Germinal center (tissue), 1 donor: ENCODE measurements at places on chromosomes 5 and 9.

- DNase-seq, result no peak
Observed at GRCh38 chr9:135049460-135049859, 38.0 kb upstream of the OLFM1 start.

DNA sequence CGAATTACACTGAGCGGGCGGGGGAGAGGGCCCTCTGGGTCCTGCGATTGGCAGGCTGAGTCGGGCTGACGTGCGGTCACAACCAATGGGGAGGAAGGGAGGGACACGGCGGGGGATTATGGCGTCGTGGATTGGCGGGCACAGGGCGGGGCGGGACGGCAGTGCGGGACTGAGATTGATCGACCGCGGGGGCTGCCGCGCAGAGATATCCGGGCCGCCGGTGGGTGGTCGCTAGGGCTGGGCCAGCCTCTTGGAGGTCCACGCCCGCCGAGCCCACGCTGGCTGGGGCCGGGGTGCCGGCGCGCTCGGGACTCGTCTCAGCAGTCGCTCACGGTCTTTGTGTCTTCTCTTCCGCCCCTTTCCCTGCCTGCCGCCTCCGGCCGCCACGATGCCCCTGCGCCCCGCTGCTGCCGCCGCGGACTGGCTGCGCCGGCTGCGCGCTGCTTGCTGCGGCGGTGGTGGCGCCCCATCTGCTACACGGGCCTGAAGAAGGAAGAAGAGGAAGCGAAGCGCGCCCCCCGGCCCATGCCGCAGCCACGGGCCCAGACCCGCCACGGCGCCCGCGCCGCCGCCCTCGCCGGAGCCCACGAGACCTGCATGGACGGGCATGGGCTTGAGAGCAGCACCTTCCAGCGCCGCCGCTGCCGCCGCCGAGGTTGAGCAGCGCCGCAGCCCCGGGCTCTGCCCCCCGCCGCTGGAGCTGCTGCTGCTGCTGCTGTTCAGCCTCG, at the start of gene RGMB:
Gene RGMB (plus strand): TSS at position 200 of the 728 bp plus-strand sequence. CDS start 408 bp downstream, at position 608.
- DNase-seq, result peak; percentile 97

GRCh38 chr9:80605129-80605528, 1033.4 kb downstream of the TLE4 start:
- DNase-seq, result no peak

DNA sequence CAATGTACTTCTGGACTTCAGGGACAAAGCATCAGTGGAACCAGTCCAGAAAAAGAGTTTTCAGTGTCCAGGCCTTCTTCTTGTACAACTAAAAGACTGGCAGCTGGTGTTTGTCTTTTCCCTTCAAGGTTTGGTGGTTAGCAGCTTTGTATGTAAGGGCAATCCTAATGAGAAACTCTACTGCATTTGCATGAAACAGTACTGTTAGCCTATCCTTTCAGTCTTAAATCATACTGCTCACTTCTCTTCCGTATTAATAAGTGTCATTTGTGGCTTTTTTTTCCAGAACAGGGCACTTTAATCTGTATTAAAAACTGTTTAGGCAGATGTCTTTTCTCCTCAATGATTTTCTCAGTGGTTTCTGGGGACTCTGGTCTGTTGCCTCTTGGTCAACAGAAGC, 48.9 kb downstream of the FAM174A start:
- no peak for DNase-seq

DNA sequence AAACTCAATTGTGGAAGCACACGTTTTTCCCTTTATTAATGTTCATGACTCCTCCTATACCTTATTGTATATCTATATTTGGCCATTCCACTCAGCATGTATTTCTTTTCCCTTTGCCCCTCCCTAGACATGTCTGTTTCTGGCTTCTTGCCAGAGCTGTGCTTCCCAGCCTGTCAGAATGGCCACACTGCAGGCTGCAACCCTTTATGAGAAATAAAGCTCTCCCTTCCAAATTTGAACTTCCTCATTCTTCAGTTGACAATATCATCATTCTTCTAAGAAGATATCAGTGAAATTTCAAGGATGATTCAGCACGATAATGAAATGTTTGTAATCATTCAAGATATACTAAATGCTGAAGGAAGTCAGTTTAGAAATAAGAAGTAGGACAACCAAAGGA, 107.6 kb upstream of the PRSS3 start:
- no peak for DNase-seq
